NCI-H1930 (cell line): ENCODE measurements at places on chromosomes 12 and 14.

DNA sequence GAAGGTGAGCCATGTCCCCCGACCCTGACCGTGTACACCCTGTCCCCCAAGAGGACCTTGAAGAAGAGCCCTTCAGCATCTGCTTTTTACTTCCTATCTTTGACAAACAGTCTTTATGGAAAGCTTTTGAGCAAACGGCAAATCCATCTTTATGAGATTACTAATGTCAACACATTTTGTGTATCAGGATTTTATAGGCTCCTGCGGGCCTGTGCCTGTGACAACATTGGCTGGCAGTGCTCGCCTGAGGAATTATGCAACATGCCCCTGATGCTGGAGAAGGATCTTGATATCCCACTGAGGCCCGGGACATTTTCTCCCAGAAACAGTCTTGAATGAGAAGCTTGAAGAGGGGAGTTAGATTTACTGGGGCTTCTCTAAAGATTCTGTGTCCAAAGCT, 416.5 kb downstream of the NRXN3 start:
- DNase-seq = no peak

GRCh38 chr14:37731094-37731493, 135.7 kb downstream of the TTC6 start:
- no peak for DNase-seq

GRCh38 chr14:57533214-57533613, 39.6 kb upstream of the CCDC198 start:
- no peak for DNase-seq

DNA sequence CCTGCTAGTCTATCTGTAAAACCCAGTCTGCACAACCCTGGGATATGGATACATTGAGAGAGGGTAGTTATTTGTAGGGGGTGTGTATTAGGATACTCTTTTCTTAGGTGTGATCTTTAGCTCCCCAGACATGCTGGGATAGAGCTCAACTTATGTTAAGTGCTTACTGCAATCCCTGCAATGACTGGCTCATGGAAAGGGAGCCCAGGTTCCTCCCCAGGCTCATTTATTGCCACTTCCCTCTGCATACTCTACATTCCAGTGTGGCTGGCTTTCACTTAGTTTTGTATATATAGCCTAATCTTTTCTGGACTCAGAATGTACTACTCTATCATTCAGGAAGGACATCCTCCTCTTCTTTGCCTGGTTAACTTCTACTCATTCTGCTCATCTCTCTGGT, 172.0 kb downstream of the SYT10 start:
- DNase-seq = no peak

DNA sequence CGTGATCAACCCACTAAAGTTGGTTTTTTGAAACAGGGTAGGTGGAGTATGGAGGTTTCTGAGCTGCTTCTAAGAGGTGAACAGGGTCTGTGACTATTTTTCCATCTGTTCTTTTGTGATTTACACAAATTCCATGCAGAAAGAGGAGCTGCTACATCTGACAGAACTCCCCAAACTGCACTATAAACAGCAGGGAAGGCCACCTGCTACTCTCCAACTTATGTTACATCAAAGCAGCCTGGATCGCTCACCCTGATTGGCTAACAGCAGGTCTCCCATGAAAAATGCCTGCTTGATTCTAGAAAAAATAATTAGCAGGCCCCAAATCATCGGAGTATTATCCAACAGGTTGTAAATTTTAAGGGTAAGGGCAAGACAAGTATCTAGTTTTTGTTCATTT, 282.9 kb upstream of the FLRT2 start:
- no peak for DNase-seq

GRCh38 chr12:97308576-97309198, 153.9 kb upstream of the RMST start:
- no peak for DNase-seq

DNA sequence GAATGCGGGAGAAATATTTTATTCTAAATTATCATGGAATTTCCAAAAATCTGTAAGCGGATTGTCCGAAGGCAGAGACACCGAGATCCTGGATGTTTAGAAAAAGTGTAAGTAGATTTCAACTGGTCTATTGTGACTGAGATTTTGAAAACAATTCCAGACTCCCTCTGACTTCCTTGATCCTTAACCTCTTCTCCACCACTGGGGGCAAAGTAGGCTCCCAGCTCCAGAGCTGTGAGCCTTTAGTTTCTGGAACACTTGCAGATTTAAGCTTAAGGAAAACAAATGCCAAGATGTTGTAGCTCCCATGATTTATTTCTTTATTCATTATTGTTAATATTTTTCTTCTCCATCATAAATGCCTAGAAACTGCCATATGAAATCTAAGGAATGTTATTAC, 1320.5 kb upstream of the SEL1L start:
- no peak for DNase-seq
